Brain (organoid and tissue), 16 donors: ENCODE measurements at places on chromosomes 1 and 21.

GRCh38 chr1:212291505-212292134 is 6.4 kb downstream of the PPP2R5A start:
- DNase-seq, result peak; percentile 39

GRCh38 chr1:233647073-233647472 is 33.2 kb downstream of the KCNK1 start:
- no peak for DNase-seq

DNA sequence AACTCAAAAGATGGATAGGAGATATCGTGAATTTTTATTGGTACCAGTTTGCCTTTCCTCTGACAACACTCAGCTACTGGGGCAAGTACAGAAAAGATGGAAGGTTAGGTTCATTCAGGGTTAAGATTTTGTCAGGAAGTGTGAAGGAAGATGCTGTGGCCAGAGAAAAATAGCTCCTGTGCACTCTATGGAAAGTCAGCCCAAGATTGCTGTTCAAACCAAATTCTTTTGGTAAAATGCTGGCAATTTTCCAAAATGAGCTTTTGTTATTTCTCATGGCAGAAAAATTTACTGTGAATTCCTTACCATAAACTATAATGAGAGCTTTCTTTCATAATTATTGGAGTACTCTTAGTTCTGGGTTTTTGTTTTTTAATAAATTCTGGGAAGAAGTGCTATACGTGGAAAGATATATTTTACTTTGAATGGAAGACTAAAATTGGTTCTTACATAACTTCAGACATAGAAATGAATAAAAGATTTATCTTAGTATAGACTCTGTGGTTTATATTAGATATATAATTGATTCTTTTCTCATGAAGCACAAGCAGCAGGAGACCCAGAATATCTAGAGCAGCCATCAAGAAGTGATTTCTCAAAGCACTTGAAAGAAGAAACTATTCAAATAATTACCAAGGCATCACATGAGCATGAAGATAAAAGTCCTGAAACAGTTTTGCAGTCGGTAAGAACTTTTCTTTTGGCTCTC is 112.2 kb downstream of the USP25 start:
- no peak for DNase-seq

DNA sequence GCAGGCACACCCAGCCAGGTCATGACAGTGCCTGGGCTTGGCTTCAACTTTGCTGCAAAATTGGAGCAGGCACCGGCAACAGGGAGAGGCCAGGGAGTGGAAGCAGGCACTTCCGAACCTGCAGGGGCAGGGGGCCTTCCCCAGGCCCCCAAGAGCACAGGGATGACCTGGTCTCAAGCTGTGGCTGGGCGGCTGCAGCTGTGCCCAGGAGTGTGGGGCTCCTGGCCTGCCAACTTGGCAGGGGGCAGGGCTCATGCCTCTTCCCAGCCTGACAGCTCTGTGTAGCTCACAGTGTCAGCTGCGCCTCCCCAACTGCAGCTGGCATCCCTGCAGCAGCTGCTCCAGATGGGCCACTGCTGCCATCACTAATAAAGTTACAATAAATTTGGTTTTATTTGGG is 51.5 kb upstream of the SCYL3 start:
- no peak for DNase-seq

DNA sequence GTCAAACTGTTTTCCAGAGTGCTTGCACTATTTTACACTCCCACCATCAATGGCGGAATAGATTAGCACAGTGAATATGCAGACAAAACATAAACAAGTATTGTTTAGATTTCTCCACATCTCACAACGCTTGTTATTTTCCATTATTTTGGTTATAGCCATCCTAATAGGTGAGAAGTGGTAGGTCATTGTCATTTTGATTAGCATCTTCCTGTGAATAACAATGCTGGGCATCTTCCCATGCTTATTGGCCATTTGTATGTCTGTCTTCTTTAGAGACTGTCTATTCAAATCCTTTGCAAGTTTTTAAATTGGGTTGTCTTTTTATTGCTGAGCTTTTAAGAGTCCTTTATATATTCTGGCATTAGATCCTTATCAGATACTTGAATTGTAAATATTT is 54.7 kb downstream of the LRRC71 start:
- DNase-seq, result no peak

GRCh38 chr1:66758241-66758755 is 6.0 kb downstream of the DYNLT5 start:
- DNase-seq, result no peak

DNA sequence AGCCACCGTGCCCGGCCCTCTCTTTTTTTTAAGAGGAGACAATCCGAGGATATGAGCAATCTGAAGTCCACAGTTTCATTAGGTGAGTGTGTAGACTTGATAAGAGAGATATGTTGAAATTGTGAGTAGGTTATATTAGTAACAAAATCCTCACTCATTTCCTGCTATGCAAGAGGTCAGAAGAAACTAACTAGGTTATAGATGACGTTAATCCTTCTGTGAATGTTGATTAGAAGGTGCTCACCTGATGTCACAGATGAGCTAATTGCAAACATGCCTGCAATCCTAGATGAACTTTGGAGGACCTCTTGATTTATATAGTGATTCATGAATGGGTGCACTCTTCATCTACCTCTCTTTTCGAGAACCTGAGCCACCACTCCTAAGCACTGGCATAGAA is 29.3 kb downstream of the NTMT2 start:
- no peak for DNase-seq

DNA sequence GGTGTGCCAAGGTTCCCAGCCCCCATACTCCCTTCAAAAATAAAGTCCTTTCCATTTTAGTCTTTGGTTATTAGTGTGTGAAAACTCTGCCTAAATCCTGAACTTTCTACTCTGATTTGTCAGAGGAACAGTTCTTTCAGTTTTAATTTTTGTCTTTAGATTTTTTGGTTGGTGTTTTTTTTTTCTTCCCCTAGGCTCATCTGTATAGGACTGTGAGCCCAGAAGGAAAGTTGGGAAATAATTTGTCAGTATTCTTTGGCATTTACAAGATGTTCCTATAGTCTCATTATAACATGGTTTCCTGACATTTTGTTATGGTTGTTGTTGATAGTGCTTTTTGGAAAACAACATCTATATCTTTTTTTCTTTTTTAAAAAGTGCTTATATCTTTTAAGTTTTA is 38.0 kb downstream of the LAMC1 start:
- no peak for DNase-seq

DNA sequence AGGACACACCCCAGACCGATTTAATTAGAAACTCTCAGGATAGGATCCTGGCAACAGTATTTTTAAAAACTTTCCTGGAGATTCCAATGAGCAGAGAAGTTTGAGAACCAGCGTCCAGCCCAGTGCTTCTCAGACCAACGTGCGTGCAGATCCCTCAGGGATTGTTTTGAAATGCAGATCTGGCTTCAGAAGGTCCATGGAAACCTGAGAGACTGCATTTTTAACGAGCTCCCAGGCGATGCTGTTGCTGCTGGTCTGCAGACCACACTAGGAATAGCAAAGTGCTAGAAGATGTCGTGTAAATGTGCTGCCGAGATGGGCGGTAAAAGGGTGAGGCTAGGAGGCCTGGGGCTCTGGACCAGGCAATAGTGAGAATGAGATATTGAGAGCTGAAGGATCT is 18.4 kb upstream of the CASQ1 start:
- peak; percentile 18 for DNase-seq

DNA sequence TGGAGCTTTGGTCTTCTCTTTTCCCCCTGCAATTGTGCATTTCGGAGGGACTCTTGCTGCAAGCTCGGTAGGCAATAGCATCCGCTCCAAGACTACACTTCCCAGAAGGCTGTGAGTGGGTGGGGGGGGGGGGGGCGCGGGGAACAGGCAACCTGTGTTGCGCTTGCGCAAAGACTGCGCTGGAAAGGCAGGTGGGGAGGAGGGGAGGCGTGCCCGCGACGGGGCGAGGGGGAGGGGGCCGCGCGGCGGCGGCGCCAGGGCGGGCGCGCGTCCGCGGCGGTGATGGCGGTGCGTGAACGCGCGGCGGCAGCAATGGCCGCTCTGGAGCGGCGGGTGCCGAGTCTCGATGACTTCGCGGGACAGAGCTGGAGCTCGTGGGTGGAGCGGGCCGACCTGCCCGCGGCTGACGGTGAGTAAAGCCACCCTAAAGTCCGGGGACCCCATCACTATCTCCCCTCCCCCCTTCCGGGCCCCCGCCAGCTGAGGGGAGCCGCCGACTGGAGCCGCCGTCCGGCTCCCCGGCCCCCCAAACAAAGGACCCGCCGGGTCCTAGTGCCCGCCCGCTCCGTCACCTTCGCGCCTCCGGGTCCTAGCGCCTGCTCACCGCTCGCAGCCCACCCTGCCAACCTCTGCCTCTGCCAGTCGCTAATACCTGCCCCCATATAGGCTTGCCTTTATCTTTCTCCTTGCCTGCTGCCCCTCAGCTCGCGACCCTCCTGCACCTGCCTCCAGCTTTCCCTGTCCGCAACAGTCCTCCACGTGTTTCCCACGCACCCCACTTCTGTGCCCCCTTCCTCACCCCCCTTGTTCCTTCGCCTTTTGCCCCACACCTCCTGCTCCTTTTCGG is at the start of gene ATXN7L2:
Gene ATXN7L2 (plus strand): TSS at position 234 of the 847 bp plus-strand sequence. CDS start 49 bp downstream, at position 283.
- DNase-seq, result peak; percentile 96

DNA sequence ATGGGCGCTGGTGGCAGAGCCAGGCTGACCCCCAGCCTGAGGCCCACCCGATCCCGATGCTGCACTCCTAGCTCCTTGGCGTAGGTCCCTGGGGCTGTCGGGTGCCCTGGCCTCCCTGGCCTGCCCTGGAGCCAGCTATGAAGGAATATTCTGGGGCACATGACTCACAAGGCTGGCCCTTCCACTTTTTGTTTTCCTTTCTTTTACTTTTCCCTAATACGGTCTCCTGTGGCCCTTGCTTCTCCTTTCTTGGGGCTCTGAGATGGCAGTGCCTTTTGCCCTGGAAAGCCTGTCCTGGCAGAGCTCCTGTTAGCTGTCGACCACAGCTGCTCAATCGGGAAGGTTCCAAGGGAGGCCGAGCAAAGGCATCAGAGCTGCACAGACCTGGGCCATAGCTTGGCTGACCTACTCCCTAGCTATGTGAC is 22.1 kb downstream of the ARHGEF10L start:
- DNase-seq, result no peak

- DNase-seq, result peak; percentile 84
These were observed 166.7 kb downstream of the ADGRL4 start for GRCh38 chr1:78839704-78840277.

DNA sequence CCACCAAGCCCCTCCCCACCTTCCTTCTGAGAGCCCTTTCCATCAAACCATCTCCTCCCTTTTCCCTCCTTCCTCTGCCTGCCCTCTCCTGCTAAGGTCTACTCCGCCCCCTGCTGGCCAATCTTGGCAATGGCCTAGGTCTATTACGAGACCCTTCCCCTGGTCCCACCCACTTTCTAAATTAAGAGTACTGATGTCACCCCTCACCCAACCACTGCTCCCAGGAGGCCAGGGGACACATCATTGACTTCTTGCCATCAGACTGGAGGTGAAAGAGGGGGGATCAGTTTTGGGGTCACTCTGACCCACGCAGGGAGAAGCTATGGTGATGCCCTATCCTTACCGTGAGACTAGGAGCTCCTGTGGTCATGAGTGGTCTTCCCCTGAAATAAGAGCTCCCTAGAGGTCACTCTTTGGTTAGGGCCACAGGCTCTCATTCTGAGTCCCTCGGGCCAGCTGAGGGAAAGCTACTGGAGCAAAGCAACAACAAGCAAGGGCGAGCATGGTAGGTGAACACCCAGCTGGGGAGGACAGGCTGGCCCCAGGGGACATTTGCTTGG is 34.6 kb upstream of the S100A7 start:
- DNase-seq, result peak; percentile 86

DNA sequence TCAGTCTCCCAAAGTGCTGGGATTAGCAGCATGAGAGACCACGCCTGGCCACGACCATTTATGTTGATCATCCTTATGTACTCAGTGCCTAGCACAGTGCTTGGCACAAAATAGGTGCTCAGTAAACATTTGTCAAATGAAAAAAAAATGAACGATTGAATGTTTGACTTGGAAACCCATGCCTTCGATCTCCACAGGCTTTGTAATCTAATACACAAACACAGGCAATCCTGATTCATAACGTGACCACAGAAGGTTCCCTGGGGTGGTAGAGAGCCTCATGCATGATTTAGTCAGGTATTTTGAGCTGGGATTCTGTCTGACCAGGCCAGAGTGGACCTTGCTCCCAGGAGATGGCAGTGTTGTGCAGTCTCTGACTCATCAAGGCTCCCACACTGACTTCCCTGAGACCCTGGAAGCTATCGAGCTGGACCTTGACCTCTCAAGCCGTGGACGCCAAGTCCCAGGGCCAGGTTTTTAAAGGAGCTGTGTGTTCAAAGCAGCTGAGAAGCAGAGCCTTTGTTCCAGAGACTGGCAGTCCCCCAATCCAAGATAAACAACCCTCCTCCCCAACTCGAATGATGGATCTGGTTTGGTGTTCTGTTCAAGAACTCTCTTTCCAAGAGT is 81.1 kb downstream of the PGM1 start:
- peak; percentile 37 for DNase-seq

GRCh38 chr1:43425045-43425444 is 28.7 kb downstream of the HYI start:
- no peak for DNase-seq

GRCh38 chr1:221381910-221382623 is 359.8 kb downstream of the DUSP10 start:
- DNase-seq, result no peak

GRCh38 chr21:37207441-37208009 is 59.6 kb downstream of the VPS26C start:
- DNase-seq, result peak; percentile 16

DNA sequence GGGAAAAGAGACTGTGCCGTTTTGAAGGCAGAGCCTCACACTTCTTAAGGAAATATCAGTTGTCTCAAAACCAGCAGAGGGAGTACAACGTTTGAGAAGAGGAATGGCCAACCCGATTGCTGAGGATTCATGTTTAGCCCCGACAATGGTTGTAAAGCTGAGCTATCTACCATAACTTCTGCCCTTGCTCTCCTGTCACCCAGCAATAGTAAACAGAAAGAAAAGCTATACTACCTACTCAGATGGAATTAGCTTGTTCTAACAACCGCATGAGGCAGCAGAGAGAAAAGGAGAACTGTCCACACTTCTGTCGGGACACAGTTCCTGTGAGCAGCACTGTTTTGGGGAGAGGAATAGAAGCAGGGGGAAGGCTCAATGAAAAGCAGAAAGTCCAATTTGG is 91.2 kb downstream of the SLC45A1 start:
- DNase-seq, result peak; percentile 82

DNA sequence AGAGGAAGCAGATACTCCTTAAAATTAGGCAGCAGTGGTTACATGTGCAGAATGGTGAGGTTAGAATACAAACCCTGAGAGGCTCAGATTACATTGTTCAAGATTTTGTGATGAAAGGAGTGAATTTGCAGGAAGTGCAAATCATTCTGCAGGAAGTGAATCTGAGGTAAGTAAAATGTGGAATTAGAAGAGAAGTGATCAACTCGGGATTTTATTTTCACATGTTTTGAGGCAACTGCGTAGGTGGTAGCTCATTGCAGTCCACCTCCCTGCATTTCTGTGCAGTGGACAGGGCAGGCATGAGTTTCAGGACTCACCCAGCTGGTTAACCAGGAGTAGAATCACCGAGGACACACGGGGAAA is 2.1 kb upstream of the PLA2G2C start:
- DNase-seq, result no peak

GRCh38 chr1:211336161-211336560 is 9.5 kb downstream of the TRAF5 start:
- DNase-seq, result no peak
